IMR-90 (cell line): ENCODE measurements at places on chromosomes 5 and 9. TPM values are rescaled to one million over a fixed set of nuclear protein-coding genes. Genes with fewer than 3 reads are reported as not detected.

GRCh38 chr9:97809666-97810344 lies 43.2 kb upstream of the FOXE1 start:
- H3K27me3 ChIP-seq, result peaks cover 30% of the 10 kb centered on the region
- no peaks in the 10 kb centered on the region for H3K4me1 ChIP-seq
- H3K4me3 ChIP-seq, result no peak overlapping the region
- no peak overlapping the region for H3K27ac ChIP-seq
- H3K36me3 ChIP-seq, result no peaks in the 10 kb centered on the region

- no peak for DNase-seq
- no peak overlapping the region for H3K27ac ChIP-seq
- peaks cover 16% of the 10 kb centered on the region for H3K4me1 ChIP-seq
- no peaks in the 10 kb centered on the region for H3K27me3 ChIP-seq
- H3K36me3 ChIP-seq, result no peaks in the 10 kb centered on the region
Observed at GRCh38 chr9:108553111-108553635, 302.6 kb downstream of the ACTL7B start.

DNA sequence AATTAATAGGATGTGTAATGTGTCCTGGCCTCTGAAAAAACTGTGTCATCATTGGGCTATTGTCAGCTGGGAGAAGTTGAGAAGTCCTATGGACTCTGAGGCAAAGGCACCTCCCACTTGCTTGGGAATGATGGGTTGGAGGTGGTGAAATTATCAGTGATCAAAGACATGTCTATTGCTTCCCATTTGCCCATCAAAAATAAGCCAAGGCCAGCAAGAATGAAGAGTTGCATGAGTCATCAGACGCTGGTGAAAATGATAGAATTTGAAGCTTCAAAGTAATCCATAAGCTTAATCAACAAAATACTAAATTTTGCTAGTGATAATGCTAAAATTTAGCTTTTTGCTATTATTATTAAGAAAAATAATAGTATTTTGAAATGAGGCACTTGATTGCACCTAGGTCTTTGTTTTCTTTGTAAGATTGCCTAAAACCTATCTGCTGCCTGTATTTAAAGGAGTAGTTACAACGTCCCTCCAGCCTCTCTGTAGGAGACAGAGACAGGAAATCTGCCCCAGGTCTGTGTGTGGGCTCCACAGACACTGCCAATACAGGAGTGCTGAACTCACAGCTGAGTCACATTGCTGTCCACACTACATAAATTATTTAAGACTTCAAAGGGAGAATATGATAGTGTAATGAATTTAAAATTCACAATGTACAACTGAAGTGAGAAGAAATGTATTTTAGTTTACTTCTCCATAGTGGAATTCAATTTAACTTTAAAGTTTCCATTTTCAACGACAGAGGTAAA lies 48.4 kb upstream of the APC start:
- H3K4me1 ChIP-seq, result no peaks in the 10 kb centered on the region
- DNase-seq, result peak; percentile 35
- H3K27me3 ChIP-seq, result peaks cover 2% of the 10 kb centered on the region; the same call in 1 of the 2 replicates
- no peaks in the 10 kb centered on the region for H3K36me3 ChIP-seq
- H3K4me3 ChIP-seq, result no peak overlapping the region

DNA sequence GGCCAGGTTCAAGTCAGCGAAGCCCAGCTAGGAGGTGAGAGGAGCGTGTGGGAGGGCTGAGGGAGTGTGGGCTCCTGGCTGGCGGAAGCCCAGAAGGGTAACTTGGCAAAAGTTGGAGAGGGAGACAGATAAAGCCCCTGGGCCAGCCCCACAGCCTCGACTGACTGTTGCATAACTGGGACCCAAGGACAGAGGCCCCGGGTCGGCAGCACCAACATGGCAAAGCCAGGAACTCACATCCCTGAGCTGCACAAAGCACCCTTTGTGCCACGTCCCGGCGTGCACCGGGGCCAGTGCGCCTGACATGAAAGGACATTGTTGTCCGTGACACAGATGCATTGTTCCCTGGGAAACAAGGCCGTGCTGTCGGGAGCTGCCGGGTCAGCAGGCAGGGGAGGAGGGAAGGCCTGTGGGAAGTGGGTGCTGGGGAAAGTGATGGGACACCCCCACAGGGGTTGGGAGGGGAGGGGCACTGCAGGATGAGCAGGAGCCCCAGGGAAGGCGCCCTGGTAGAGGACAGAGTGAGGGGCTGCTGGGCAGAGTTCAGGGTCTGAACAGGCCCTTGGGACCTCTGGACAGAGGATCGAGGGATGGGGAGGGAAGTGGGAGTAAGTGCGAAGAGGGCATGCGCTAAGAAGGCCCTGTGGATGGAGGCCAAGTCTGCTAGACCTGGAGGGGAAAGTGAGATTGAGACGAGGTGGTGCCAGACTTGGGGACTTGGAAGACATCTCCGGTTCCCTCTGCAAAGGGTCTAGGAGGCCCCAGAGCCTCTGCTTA lies 13.0 kb upstream of the DPM2 start:
- H3K27me3 ChIP-seq, result no peaks in the 10 kb centered on the region
- H3K4me3 ChIP-seq, result no peak overlapping the region
- DNase-seq, result no peak
- no peak overlapping the region for H3K27ac ChIP-seq

DNA sequence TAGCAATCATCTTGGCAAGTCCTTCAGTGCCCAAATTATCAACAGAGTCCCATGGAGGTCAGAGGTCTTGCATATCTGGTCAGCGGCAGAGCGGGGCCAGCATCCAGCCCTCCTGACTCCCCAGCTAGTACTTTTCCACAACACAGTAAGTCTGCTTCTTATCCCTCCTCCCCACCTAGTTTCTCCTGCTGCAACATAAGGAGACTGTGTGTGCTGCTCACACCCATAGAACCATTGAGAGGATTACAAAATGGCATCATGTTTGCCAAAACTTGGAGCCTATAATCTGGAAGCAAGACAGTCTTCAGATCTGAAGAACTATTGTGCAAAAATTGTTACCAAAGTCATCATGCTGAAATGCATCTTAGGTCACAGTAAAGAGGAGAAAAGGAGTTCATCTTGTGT lies 125.8 kb upstream of the ZNF366 start:
- DNase-seq, result peak; percentile 10
- peaks cover 17% of the 10 kb centered on the region for H3K4me1 ChIP-seq
- H3K36me3 ChIP-seq, result no peaks in the 10 kb centered on the region
- H3K4me3 ChIP-seq, result no peak overlapping the region
- H3K27ac ChIP-seq, result no peak overlapping the region
- no peaks in the 10 kb centered on the region for H3K27me3 ChIP-seq

- DNase-seq, result no peak
- H3K4me3 ChIP-seq, result no peak overlapping the region
- peaks cover 2% of the 10 kb centered on the region for H3K4me1 ChIP-seq
- peaks cover 4% of the 10 kb centered on the region; the same call in 1 of the 2 replicates for H3K36me3 ChIP-seq
- H3K27me3 ChIP-seq, result no peaks in the 10 kb centered on the region
- no peak overlapping the region for H3K27ac ChIP-seq
Observed at GRCh38 chr5:41747708-41748107, 122.5 kb downstream of the OXCT1 start.

GRCh38 chr5:45225571-45226031 lies 416.9 kb downstream of the MRPS30 start:
- no peak overlapping the region for H3K27ac ChIP-seq
- no peaks in the 10 kb centered on the region for H3K4me1 ChIP-seq
- no peaks in the 10 kb centered on the region for H3K36me3 ChIP-seq
- H3K27me3 ChIP-seq, result no peaks in the 10 kb centered on the region

- DNase-seq, result no peak
- H3K27ac ChIP-seq, result no peak overlapping the region
- H3K4me3 ChIP-seq, result no peak overlapping the region
- no peaks in the 10 kb centered on the region for H3K27me3 ChIP-seq
Observed at GRCh38 chr5:12016159-12016746, 112.0 kb upstream of the CTNND2 start.

DNA sequence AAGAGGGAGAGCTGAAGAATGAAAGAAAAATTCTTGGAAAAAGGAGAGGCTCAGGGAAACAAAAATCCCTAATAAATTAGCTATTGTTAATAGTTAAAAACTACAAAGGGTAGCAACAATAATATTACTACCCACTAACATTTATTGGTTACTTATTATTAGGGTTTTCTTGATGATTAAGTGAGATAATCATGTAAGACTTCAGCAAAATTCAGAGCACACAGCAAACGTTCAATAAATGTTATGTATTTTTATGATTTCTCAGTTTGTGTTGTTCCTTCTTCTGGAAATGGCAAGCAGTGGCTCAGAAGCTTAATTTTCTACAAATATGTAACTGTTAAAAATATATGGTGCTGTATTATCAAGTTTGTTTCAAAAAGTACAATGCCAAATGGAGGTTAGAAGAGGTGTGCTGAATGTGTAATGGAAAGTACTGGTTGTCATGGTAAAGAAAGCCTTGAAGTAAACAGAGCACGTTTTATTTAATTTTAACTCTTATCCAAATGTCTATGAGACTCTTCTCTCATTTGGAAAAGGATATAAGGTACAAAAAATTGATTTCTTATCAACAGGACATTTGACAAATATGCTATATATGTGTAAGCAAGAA lies 226.0 kb upstream of the ATP10B start:
- no peaks in the 10 kb centered on the region for H3K27me3 ChIP-seq
- DNase-seq, result no peak
- no peaks in the 10 kb centered on the region for H3K4me1 ChIP-seq
- no peaks in the 10 kb centered on the region for H3K36me3 ChIP-seq

GRCh38 chr9:130265431-130266235 lies at the start of gene HMCN2:
TSS of gene HMCN2 (plus strand) at chr9:130265760. CDS start at chr9:130265879, 119 bp downstream.
- no peak within 1 kb of the TSS for H3K27ac ChIP-seq
- H3K36me3 ChIP-seq, result no peaks in the 10 kb centered on the region
- no peak for DNase-seq
- peaks cover 4% of the 10 kb centered on the region; the same call in 1 of the 2 replicates for H3K4me1 ChIP-seq

DNA sequence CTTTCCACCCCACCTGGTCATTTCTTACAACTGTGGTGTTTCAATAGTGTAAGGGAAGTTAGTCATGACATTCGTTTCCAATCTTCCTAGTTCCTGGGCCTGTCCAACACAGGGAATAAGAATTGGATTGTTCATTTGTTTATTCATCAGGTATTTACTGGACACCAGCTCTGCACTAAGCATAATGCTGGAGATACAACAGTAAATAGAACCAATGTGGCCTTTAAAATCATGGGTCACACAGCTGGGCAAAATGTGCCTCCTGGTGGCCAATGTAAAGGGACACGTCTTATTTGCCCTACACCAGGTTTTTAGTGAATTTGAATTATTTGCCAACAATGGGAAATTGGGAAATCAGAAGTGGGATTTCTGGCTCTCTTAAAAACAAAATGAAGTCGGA lies 10.4 kb downstream of the ABLIM3 start:
- H3K36me3 ChIP-seq, result no peaks in the 10 kb centered on the region
- peak; percentile 42 for DNase-seq
- no peaks in the 10 kb centered on the region for H3K27me3 ChIP-seq
- H3K4me1 ChIP-seq, result peaks cover 44% of the 10 kb centered on the region
- no peak overlapping the region for H3K27ac ChIP-seq
- no peak overlapping the region for H3K4me3 ChIP-seq

DNA sequence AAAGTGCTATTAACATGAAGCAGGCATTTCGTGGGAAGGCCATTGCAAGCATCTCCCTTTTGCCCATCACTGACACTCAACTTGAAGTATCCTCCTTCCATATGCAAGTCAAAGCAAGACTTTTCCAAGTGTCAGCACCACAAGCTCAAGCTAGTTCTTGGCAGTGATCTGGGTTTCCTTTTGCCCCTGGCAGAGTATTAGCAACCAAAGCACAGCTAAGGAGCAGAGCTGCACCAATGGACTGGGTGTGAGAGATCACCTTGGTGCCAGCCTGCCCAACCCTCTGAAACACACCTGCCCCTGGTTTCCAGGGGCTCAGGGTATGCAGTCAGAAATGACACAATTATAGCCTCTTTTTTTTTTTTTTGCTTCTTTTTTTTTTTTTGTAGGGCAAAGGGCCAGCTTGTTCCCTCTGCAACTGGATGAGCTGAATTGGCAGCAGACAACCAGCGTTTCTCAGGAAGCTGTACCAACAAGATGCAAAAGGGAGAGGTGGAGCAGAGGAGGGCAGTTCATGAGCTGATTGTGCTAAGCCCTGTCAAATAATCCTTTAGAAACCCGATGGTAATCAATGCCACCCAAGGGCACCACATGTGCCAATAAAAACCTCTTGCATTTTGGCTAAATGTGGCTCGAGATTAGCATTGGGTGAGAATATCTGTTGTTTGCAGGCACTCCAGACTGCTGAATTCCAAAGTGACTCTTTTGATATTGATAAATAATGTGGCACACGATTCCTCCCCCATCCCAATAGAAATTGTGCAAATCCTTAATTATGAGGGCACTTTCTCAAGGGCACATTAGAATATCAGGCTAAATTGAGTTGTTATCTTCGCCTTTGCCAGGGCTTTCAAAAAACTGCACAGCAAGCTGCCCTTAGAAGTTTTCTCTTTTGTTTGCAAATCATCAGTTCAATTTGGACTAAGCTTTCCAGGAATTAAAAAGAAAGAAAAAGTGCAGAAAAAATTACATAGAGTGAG lies 192.4 kb downstream of the GAS1 start:
- no peaks in the 10 kb centered on the region for H3K27me3 ChIP-seq
- peaks cover 4% of the 10 kb centered on the region; the same call in 1 of the 2 replicates for H3K4me1 ChIP-seq
- no peak for DNase-seq
- H3K4me3 ChIP-seq, result no peak overlapping the region

The SPATA31A3 gene
- total RNA-seq, result not detected in 2 replicates

The LOX gene
- total RNA-seq, result 261 and 277 TPM in 2 replicates

The ZSWIM6 gene
- total RNA-seq, result 10.8 TPM in 2 replicates

The PCDH12 gene
- under 0.01 and 0.18 TPM in 2 replicates for total RNA-seq

The NPR3 gene
- 88.2 and 89.4 TPM in 2 replicates for total RNA-seq
